ENCODE measurements at places on chromosomes 7 and 10.

GRCh38 chr7:41847151-41847550 is 144.3 kb upstream of the INHBA start:
- peak; percentile 54 for DNase-seq

DNA sequence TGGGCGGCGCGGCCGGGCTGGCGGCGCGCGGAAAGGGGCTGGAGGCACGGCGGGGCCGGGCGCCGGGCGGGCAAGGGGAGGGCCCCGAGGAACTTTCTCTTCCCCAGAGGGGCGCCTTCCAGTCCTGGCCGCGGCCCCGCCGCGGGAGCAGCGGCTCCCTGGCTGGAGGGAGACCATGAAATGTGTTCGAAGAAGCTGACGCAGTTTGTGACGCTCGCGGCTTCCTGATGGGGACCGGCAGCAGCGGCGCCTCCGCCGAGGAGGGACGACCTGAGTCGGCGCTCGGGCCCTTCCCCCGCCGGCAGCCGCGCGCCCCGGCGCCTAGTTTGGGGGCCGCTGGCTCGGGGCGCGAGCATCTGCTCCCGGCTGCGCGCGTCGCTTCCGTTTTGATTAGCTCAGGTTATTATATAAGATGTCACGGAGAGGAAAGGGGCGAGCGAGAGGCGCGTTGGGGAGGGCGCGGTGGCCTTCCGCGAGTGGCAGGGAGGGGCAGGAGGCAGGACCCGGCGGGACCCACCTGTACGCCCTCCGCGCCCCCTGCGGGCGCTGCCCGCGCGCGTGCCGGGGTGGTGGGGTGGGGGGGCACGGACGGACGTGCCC is 57.1 kb upstream of the PCGF5 start:
- peak; percentile 60 for DNase-seq

GRCh38 chr10:125209591-125210355 is 49.4 kb upstream of the CTBP2 start:
- peak; percentile 40 for DNase-seq

DNA sequence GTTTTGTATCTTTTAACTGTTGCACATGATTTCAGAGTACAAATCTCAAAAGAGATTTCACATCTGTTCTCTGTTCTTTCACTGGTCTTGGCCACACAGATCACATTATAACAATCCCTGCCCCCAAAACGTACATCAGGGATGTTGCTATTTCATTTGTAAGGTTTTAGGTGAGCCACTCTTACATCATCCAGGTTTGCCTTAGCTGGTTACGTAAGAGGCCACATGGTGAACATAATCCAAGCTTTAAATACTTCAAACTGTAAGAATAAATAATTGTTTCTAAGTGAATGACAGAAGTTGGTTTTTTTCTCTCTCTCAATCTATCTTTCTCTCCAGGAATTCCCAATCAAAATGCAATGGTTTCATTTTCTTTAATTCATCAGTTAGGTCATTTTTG is 245.9 kb upstream of the HGF start:
- no peak for DNase-seq

GRCh38 chr10:50613726-50614443 is 9.9 kb downstream of the SGMS1 start:
- DNase-seq = no peak

GRCh38 chr7:39414224-39415035 is 151.8 kb upstream of the YAE1 start:
- DNase-seq = peak; percentile 46

- DNase-seq = no peak
Observed at GRCh38 chr7:127678337-127678736, 26.3 kb downstream of the SND1 start.

GRCh38 chr10:33422471-33423153 is 88.1 kb upstream of the NRP1 start:
- DNase-seq = no peak

DNA sequence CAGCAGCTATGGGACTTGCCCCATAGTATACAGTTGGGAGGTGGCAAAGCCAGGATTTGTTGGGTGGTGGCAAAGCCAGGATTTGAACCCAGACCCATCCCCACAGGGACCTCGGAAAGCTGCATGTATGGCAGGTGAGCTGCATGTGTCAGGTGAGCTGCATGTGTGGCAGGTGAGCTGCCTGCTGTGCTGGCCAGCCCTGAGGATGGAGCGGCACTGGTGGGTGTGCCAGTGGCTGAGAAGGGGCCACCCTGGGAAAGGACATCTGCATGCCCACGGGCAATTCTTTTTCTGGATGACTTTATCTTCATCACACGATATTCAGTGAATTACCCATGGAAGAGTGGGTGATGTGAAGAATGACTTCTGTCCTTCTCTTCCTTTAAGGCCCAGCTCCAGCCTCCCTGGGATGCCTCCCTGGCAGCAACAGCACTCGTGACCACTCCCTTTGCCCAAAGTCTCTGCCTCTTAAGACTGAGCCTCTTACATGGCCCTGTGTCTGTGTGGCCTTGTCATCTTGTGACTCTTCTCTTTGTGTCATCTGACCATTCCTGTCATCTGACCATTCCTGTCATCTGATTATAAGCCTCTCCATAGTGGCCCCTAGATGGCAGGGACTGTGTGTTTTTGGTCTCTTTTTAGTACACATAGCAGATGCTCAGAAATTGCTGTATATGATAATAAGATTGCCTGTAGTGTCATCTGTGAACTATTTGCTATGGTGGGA is 25.0 kb downstream of the CLEC2L start:
- no peak for DNase-seq

DNA sequence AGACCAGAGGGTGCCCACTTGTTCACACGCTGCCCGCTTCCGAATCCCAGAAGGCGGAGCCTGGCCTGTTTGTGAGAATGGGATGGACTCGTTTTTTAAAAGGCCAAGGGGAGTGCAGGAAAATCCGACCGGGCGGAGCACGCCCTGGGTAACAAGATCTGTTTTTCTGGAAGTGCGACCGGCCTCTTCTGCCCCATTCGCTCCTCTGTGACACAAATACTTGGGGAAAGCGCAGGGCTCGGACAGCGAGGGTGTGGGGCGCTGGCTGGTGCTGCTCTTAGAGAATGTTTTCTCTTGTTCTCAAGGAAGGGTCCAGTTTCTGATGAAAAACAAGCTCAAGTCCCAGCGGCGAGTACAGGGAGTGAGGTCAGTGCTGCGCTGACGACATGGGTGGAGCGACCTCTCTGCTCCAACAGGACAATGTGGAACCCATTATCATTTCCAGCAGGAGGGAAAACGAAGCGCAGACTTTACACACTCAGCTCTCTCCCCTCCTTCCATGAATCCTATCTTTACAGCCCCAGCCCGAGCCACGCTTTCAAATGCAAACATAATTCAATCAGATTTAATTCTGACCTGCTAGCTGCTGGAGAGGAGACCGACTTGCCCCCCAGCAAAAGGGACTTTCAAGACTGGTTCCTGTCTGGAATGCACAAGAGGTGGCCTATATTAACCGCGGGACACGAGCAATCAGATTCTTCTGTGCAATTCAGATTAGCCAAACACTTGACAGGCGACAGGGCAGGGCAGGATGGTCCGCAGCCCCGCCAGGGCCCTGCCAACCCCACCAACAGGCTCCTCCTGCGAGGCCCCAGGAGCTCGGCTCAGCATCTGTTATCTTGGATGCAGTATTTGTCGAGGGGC is 1.1 kb downstream of the RADIL start:
- peak; percentile 88 for DNase-seq

DNA sequence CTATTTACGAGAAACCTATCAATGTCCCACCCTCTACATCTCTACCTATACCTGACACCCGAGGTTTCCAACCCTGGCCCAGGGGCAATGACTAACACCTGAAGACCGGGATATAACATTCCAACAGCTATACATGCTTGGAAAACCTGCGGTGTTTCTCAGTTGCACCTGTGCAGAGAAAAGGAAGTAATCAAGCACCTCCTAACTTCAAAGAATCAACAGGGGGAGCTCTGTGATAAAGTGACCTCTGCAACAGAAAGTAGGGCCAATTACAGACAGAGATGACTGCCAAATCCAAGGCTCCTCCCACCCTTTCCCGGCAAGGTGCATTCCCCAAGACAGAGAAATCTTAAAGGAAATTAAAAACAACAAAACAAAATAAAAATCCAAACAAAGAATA is 41.3 kb downstream of the CCDC6 start:
- no peak for DNase-seq

- no peak for DNase-seq
Observed at GRCh38 chr7:3461923-3462322, 160.9 kb downstream of the SDK1 start.

GRCh38 chr7:4771737-4772136 is 3.7 kb upstream of the AP5Z1 start:
- DNase-seq = no peak

- no peak for DNase-seq
Observed at GRCh38 chr7:1152492-1152891, 7.5 kb downstream of the ZFAND2A start.

- no peak for DNase-seq
Observed at GRCh38 chr10:58318346-58318745, 16.5 kb upstream of the UBE2D1 start.

DNA sequence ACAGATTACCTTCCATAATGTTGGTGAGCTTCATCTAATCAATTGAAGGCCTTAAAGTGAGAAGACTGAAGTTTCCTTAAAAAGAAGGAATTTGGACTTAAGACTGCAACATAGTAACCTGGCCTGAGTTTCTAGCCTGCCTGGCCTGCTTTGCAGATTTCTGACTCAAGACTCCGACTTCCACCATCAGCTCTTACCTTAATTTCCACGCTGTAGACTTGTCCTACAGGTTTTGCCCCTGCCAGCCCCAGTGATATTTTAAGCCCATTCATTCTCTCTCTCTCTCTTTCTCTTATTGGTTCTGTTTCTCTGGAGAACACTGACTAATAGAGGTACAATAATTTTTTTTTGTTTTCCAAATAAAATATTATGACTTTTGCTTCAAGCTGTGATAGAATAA is 862.3 kb upstream of the GHITM start:
- no peak for DNase-seq

DNA sequence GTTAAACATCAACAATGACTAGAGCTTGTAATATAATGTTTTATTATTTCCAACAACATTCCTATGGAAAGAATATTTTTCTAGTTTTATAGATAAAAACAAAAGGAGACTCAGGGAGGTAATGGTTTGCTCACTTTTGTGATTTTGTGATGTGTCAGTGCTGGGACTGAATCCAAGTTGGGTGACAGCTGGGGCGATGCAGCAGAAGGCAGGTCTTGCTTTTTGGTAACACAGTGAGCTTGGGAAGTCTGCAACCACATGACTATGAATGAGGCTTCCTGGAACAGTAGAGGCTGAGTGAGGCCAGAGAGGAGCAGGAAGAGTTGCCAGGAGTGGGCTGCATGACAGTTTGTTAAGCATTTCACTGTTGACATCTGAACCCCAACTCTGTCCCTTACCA is 4.9 kb upstream of the YKT6 start:
- DNase-seq = no peak

DNA sequence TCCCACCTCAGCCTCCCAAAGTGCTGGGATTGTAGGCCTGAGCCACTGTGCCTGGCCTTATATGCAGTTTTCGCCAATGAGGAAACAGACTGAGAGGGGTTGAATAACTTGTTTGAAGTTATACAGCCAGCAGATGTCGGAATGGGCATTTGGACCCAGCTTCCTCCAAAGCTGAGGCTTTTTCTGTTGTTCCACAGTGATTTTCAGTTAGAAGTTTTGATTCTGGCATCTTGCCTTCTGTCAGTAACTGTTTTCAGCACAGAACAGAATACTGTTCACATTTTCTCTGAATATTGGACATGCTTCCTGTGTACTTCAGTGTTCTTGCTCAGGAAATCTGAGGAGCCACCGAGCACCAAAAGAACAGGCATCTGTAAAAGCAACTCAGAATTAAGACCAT is 287.2 kb downstream of the CAMK1D start:
- no peak for DNase-seq

DNA sequence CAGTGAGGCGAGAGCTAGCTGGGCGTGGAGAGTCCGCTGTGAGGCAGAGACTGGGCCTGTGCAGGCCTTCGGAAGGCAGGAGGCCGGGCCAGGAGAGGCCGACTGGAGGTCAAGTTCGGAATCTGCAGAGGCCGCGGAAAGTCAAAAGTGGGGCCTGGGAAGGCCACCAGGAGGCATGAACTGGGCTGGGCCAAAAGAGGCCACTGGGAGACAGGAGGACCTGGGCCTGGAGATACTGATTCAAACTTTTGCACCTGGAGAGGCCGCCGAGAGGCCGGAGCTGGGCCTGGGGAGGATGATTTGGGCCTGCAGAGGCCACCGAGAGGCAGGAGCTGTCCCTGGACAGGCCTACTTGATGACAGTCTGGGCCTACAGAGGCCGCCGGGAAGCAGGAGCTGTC is 321.8 kb downstream of the ZNF479 start:
- DNase-seq = no peak

DNA sequence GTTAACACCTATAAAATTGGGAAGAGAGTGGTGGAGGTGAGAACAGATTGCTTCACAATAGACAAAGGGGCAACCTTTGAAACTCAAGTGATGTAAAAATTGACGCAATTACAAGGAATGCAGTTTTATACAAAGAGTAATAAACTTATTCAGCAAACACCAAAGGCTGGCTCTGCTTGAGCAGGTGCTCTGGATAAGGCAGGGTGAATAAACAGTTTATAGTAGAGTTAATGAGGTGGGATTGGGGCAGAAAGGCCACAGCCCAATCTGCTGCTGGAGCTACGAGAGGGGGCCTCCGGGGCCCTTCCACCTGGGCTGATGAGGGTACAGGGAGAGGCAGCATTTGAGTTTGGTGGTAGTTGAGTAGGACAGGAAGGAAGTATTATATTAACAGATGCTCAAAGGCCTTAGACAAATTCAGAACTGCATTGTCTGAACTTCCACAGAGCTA is 6.0 kb downstream of the MUC12 start:
- no peak for DNase-seq

GRCh38 chr10:36194276-36194675 is 552.2 kb upstream of the FZD8 start:
- DNase-seq = no peak

GRCh38 chr7:39749177-39749576 is 125.8 kb downstream of the RALA start:
- peak; percentile 66 for DNase-seq

GRCh38 chr7:50226669-50227068 is 77.8 kb upstream of the IKZF1 start:
- DNase-seq = no peak

GRCh38 chr7:100079024-100079560 is 2.4 kb downstream of the ZNF3 start:
- DNase-seq = no peak

GRCh38 chr7:71521506-71521905 is 389.6 kb downstream of the GALNT17 start:
- DNase-seq = peak; percentile 24

GRCh38 chr10:64010711-64011110 is 489.5 kb downstream of the REEP3 start:
- DNase-seq = no peak
